Osteoblast (primary cell): ENCODE measurements at places on chromosomes 16 and 17. TPM values are rescaled to one million over a fixed set of nuclear protein-coding genes. Genes with fewer than 3 reads are reported as not detected.

DNA sequence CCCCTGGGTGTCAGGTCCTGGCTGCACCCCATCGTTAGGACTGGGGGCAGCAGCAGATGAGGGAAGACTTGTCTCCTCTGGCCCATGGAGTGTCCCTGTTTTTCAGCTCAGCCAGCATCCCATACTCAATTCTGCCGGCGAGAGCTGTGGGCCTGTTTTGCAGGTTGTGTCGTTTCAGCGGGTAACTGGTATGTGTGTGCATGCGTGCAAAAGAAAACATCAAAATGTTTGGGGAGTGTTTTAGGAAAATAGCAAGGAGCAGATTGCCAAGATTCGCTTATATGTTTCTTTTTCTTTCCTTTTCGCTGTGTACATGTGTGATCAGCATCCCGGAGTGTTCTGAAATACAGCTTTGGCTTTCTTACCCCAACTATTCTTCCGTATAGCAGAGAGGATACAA lies 34.7 kb downstream of the MSI2 start:
- DNase-seq, result peak; percentile 57

- DNase-seq, result no peak
These were observed 11.9 kb upstream of the TM4SF5 start for GRCh38 chr17:4759776-4760236.

- no peak for DNase-seq
These were observed 655 bp upstream of the NPTX1 start for GRCh38 chr17:80476877-80477646.

GRCh38 chr17:55846745-55847144 lies 95.9 kb downstream of the PCTP start:
- no peak for DNase-seq

GRCh38 chr16:69763599-69763942 lies 1.4 kb downstream of the WWP2 start:
- no peak for DNase-seq

GRCh38 chr16:80591071-80591915 lies 50.5 kb downstream of the DYNLRB2 start:
- DNase-seq, result no peak

DNA sequence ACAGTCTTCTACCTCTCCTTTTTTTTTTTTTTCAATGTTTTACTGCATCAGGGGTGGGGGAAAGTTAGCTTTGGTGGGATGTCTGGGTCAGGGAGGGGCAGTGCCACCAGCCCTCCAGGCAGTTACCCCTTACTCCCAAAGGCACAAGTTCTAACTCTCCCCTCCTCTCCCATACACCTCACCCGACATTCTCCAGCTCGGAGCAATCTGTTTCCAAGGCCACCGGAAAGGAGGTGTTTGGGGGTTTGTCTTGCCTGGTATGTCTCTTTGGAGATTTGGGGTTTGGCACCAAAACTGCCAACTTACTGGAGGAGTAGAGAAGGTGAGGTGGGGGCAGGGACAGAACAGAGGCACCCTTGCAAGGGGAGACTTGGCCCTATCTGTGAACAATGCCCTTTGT lies 4.7 kb downstream of the DLX3 start:
- DNase-seq, result peak; percentile 57

GRCh38 chr17:40038882-40039513 lies 15.2 kb downstream of the MED24 start:
- DNase-seq, result peak; percentile 92

DNA sequence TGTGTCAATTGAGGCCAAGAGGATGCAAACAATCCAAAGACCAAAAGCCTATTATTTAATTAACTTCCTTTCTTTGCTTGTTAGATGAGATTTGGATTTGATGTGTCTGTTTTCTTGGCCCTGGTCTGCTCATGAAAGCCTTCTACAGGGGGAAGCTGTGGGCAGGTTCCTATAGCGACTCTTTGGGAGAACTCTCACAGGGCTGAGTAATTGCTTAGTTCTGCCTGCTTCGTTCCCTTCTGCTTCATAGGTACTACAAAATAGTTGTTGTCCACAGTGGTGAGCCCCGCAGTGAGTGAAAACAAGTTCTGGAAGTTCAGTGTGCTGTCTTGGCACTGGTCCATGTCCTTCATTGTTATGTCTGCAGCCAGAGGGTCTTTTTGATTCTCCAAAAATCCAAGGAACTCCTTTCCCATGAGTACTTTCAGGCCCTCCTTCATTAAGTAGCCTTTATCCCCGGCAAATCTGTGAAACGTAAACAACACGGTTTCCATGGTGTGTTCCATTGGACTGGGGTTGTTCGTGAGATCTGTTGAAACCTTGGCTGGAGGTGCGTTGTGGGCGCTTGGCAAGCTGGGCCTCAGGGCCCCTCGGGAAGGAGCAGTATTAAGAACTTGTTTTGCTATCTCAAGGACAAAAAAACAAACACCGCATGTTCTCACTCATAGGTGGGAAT lies 30.0 kb upstream of the ANKRD40CL start:
- no peak for DNase-seq

DNA sequence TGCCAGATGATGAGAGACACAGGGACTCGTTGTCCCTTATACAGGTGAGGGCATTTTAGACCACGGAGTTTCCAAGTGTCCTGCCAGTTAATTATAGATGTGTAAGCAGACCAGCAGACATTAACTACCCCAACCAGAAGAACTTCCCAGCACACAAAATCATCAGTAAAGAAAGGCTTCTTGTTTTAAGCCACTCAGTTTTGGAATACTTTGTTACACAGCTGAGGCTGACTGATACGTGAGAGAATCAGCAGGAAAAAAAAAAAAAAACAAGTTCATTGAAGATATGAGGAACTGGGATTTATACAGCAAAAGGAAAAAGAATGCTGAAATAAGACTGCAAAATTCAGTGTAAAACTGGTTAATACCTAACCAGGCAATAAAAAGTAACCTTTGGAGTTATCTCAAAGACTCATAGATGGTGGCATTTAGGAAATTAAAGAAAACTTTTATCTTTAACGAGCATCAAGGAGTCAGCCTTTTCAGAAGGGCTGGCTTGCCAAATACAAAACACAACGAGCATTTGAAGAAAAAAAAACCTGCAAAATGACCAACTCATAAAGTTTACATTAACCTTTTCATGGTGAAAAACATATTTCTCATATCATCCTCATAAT lies 28.1 kb downstream of the TMEM238L start:
- DNase-seq, result no peak

GRCh38 chr17:8056232-8056975 lies 17.5 kb downstream of the ALOX15B start:
- peak; percentile 92 for DNase-seq

DNA sequence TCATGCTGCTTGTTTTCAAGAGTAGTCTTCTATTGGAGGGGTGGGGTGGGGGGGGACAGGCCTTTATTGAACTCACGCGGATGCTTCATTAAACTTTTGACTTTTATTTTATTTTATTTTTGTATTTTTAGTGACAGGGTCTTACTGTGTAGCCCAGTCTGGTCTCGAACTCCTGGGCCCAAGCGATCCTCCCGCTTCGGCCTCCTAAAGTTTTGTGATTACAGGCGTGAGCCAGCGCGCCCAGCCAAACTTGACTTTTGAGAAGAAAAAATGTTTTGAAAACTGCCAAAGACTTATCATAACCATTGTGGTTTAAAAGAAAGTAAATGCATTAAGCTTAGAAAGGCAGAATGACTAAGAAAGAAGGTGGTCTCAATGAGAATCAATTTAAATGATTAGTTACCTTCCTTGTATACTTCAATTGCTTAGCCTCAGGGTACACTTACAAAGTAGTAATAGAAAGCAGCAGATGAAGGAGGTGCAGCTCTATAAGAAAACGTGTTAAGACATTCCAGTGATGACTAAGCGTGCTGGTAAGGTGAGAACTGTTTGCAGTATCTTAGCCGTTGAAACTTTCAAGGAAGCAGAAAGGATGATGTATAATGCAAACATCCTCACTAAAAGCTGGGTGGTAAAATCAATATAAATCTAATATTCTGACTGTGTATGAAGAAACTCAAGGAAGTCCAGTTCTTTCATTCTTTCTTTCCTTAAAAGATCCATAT lies 1.2 kb downstream of the AP2B1 start:
- peak; percentile 89 for DNase-seq

GRCh38 chr17:65850486-65850885 lies 289.0 kb upstream of the AXIN2 start:
- peak; percentile 79 for DNase-seq

Gene GUCY2D
- not detected in 2 replicates for total RNA-seq

DNA sequence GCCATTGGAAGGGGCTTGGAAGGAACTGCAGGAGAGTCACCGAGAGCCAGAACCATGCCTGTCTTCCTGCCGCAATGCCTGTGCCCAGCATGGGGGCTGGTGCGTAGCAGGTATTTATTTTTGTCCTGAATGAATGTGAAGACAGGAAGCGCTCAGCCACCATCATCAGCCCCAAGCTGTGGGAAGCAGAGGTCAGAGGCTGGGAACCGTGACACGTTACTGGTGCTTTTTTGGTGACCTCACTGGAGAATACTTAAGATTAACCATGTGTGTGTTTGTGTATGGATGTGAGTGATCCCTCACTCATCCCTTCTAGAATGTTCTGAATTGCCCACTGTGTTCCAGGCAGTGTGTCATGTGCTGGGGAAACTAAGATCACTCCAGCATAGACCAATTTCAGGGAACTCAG lies 343.8 kb downstream of the SNX29 start:
- peak; percentile 93 for DNase-seq

- no peak for DNase-seq
These were observed 821.4 kb upstream of the CA10 start for GRCh38 chr17:52979921-52980320.

- DNase-seq, result no peak
These were observed 43.4 kb downstream of the IRX3 start for GRCh38 chr16:54243202-54243601.

- DNase-seq, result peak; percentile 45
These were observed 197.4 kb downstream of the ZNF423 start for GRCh38 chr16:49658531-49658930.

- peak; percentile 96 for DNase-seq
These were observed 4.6 kb upstream of the ATP2A1 start for GRCh38 chr16:28873543-28874201.

DNA sequence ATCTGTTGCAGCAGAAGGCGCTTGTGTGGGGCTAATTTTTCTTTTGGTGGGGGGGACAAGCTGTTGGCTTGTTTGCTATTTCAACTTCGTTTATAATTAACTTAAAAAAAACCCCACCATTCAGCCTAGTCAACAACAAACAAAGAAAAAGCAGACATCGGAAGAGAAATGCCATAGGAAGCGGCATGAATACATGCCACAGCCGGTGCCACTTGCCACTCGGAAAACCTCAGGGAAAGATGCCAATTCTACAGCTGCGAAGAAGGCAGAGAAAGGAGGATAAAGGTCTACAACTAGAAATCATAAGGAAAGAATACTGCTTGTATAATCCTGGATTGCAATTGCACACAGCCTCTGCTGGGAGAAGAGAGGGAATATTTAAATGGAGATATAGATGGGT lies 254.4 kb upstream of the PMFBP1 start:
- DNase-seq, result no peak

Gene ADAMTS18
- not detected in 2 replicates for total RNA-seq

DNA sequence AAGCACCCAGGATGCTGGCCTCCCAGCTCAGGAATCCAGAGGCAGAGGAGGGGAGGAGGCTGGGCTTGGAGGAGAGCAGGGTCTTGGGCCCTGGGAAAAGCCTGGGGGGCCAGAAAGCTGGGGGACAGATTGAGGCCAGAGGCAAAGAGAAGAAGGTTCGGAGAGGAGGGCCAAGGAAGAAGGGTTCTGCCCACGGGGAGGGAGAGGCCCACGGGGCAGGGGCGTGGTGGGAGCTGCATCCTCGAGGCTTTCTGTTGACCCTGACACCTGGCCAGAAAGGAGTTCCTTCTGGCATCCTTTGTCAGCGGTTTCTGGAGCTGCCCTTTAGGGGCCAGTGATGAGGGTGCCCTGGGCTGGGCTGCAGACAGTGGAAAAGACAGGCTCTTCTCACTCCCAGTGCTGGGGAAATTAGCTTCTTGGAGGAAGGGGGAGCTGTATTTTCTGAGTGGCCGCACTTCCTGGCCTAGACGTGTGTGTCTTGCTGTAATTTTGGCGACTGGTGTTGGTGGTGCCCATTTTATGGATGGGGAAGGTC lies 308.7 kb downstream of the SEC14L1 start:
- DNase-seq, result no peak

- DNase-seq, result no peak
These were observed 174.8 kb downstream of the PRKCB start for GRCh38 chr16:24010440-24011089.

GRCh38 chr16:27767081-27767480 lies 217.1 kb downstream of the KATNIP start:
- DNase-seq, result peak; percentile 55

Gene PRRT2
- total RNA-seq, result 1.4 and 4.1 TPM in 2 replicates

DNA sequence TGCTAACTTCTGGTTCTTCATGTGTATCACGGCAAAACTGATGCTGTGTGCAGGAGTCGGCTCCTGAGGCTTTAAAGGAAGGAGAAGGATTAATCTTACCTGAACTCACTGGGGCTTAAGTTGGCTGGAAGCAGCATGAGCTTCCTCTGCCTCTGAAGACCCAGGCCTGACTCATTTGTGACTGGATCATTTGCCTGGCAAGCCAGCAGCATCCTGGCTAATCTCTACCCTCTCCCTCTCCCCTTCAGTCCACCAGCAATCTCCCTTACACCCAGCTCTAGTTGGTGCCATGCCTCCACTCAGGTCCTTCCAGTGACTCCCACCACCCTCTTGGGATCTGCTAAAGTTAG lies 150.3 kb downstream of the IRX3 start:
- DNase-seq, result peak; percentile 74
